Spleen (tissue), 13 donors: ENCODE measurements at places on chromosomes 11 and 22. TPM values are rescaled to one million over a fixed set of nuclear protein-coding genes. Genes with fewer than 3 reads are reported as not detected.

DNA sequence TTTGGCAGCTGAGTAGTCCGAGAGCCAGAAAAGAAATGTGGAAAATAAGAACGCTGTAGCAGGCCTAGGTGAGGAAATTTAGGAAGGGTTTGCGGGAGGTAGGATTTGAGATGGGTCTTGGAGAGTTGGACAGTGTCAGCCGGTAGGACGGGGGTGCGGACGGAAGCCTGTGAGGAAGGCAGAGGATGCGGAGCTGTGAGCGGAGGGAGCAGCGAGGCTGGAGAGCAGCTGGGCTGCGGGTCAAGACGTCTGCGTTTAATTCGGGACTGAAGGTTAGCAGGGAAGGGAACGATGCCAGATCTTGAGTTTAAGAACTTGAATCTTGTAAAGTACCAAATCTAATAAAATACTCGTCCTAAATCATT, 669 bp upstream of the TIGD3 start:
- peak overlapping the region; percentile 37 for H3K4me3 ChIP-seq
- peaks cover 40% of the 10 kb centered on the region for H3K36me3 ChIP-seq
- H3K27me3 ChIP-seq = no peaks in the 10 kb centered on the region

LRRC75B gene
- 5.5 TPM for total RNA-seq

DNA sequence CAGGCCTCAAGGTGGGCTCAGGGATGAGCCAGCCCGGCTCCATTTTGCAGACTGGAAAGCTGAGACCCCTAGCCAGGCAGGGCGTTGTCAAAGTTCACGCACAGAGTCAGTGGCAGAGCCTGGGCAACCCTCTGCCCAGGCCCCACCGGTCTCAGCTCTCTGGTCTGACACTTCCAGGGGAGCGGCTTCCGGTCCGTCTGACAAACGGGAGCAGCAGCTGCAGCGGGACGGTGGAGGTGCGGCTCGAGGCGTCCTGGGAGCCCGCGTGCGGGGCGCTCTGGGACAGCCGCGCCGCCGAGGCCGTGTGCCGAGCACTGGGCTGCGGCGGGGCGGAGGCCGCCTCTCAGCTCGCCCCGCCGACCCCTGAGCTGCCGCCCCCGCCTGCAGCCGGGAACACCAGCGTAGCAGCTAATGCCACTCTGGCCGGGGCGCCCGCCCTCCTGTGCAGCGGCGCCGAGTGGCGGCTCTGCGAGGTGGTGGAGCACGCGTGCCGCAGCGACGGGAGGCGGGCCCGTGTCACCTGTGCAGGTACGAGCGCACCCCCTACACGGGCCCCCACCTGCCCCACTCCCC, 36.0 kb downstream of the CD6 start:
- DNase-seq = no peak
- no peak overlapping the region for H3K27ac ChIP-seq
- H3K27me3 ChIP-seq = peaks cover 19% of the 10 kb centered on the region
- H3K4me1 ChIP-seq = peaks cover 58% of the 10 kb centered on the region
- peak overlapping the region; percentile 26 for H3K4me3 ChIP-seq
- no peaks in the 10 kb centered on the region for H3K36me3 ChIP-seq

DNA sequence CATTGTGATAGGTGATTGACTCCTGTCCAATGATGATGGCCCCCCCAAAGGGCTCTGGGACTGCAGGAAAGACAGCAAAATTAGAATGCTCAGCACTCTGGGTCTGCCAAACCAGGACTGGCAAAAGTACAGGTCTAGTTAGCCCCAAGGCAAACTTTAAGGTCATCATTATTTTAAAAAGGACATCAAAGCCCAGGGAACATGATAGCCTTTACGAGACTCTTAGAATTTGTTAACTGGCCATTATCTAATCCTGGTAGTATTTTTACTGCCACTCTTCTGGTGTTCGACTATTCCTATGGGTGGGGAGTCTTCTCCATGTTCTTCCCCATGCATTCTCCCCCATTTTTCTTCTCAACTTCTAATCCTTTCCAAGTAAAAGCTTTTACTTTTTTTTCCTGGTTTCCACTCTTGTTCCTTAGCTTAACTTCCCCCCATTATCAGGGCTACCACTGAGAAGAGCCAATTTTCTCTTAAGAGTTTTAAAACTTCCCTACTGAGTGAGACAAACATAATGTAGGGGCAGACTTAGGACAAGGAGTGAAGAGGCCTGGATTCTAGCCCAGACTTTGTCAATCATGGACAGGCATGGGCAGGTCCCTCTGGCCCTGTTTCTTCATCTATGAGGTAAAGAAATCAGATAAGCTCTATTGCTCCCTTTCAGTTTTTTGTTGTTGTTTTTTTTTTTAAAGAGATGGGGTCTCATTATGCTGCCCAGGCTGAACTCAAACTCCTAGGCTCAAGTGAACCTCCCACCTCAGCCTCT, 7.1 kb downstream of the DDB1 start:
- H3K36me3 ChIP-seq = peaks cover 100% of the 10 kb centered on the region
- H3K27ac ChIP-seq = no peak overlapping the region
- H3K4me3 ChIP-seq = no peak overlapping the region

TREH gene
- not detected for total RNA-seq

ROBO4 gene
- 172 TPM for total RNA-seq

DNA sequence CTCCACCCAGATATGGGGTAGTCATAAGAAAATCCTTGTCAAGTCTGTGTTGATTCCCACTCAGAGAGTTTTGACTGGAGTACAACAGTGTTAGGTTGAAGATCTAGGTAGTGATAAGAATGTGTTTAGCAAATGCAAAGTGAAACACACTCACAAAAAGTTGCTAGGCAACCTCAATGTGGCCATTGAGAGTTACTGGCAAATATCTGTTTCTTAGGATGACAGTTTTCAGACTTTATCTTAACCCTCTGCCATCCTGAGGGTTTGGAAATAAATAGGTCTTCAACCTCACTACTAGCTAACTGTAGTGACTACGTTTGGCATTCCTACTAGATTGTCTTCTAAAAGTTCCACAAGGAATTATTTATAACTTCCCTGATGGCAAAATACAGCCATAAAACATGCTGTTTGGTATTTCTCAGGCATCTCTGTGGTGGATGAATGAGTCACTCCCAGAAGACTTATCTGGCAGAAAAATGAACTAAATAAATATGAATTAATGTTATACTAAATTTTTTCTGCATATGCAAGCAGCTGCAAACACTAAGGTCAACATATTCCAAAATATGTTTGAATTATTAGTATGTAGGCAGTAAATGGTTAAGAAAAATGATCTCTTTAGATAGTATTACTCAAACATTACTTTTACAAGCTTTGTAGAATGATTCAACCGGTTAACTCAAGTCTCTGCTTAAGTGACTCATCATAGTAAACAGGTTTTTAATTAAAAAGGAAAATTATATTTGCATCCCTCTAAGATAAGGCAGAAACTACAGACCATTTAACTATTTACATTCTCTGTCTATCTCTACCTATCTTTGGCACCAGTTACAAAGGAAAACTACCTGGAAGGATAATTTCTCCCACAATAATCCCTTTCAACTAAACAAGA, 17.1 kb upstream of the SYTL2 start:
- no peak overlapping the region for H3K4me3 ChIP-seq
- H3K27me3 ChIP-seq = no peaks in the 10 kb centered on the region
- peaks cover 16% of the 10 kb centered on the region for H3K4me1 ChIP-seq
- H3K27ac ChIP-seq = peak overlapping the region; percentile 55
- no peak for DNase-seq
- no peaks in the 10 kb centered on the region for H3K36me3 ChIP-seq

GRCh38 chr11:27396259-27396839, 33.3 kb upstream of the CCDC34 start:
- no peak overlapping the region for H3K27ac ChIP-seq
- peaks cover 24% of the 10 kb centered on the region for H3K4me1 ChIP-seq
- DNase-seq = no peak
- no peaks in the 10 kb centered on the region for H3K27me3 ChIP-seq
- no peak overlapping the region for H3K4me3 ChIP-seq
- H3K36me3 ChIP-seq = no peaks in the 10 kb centered on the region
